ENCODE measurements at places on chromosomes 11 and 22.
A peak's percentile ranks its signal among the peaks of the same experiment; 100 is the strongest.

- peak; percentile 64 for DNase-seq
Observed at GRCh38 chr11:77547863-77548551, 41.7 kb upstream of the AQP11 start.

DNA sequence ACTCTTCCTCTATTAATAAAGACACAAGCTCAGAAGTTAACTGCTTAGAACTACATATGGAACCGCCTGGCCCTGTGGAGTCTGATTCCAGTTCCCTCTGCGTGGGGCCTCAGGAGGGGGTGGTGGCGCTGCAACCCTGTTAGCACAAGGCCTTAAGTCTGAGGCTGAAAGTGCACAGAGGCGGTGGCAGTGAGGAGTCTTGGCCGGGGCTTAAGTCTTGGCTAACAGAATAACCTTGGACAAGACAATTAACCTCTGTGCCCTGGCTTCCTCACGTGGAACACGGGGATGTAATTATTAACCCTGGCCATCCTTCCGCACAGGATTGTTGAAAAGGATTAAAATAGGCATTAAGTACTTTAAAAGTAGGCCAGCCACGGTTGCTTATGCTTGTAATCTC lies 191.5 kb downstream of the CEP164 start:
- no peak for DNase-seq

DNA sequence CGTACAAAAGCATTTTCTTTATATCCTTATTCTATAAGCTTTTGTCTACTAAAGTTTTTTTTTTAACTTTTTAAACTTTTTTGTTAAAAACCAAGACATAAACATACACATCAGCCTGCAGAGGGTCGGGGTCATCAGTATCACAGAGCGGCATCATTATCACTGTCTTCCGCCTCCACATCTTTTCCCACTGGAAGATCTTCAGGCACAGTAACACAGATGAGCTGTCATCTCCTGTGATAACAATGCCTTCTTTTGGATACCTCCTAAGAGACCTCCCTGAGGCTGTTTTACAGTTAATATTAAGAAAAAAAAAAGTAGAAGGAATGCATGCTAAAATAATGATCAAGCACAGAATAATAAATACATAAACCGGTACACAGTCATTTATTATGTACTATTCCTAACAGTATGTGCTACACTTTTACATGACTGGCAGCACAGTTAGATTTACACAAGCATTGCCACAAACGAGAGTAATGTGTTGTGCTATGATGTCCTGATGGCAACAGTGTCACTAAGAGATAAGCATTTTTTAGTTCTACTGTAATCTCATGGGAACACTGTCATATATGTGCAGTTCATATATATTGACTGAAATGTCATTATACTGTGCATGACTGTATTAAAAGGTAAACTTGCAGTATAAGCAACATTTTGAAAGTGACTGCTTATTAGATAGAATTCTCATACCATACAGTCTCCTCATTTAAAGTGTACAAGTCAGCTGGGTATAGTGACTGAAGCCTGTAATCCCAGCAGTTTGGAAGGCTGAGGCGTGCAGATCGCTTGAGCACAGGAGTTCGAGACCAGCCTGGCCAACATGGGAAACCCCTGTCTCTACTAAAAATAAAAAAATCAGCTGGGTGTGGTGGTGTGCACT lies 58.6 kb downstream of the KDM2A start:
- no peak for DNase-seq

GRCh38 chr22:46976598-46976997 lies 214.1 kb downstream of the TBC1D22A start:
- DNase-seq: no peak

- DNase-seq: no peak
Observed at GRCh38 chr11:35938231-35938630, 5.6 kb upstream of the LDLRAD3 start.

DNA sequence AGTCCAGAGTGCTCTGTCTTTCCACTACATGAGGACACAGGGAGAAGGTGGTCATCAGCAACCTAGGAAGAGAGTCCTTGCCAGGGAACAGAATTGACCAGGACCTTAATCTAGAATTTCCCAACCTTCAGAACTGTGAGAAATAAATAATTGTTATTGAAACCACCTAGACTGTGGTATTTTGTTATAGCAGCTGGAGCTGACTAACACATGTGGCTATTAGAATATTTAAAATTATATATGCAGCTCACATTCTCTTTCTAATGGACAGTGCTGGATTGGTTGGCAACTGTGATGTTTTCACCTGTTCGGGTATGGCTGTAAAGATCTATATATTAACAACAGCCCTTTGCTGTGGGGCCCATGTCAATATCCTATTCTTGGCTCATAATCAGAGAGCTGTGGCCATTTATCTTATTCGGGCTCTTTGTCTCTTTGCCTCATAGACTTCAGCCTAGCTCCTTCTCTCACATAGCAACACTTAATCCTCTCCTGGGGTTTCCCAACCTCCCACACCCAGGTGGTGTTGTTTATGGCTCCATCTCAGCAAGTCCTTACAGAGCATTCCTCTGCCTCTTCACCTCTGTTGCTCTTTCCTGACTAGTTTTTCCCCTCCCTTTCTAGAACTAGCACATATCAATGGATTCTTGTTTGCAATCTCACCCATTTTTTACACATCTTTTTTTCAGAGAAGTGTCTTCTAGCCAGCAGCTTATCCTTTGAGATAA lies 46.4 kb upstream of the AMOTL1 start:
- no peak for DNase-seq

DNA sequence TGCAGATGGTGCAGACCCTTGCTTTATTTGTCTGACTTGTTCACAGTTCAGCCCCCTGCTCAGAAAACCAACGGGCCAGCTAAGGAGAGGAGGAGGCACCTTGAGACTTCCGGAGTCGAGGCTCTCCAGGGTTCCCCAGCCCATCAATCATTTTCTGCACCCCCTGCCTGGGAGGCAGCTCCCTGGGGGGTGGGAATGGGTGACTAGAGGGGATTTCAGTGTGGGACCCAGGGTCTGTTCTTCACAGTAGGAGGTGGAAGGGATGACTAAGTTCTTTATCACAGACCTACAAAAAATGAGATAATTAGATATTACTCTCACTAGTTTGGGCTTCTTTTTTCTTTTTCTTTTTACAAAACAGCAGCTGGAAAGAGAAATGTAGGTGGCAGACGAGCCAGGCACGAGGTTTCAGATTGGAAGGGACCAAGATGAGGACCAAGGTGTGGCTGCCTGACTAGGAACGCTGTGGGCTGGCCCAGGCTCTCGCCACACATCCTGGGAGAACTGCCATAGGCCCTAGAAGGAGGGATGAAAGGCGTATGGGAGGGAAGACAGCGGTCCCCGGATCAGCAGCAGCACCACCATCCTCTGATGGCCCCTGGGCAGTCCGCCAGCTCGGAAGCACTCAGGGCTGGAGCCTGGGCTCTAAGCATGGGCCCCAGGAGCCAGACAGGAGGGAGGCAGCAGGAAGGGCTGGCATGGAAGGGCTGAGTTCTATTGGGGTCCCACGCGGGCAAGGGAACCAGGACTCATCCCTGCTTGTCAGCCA lies 14.2 kb downstream of the TXN2 start:
- DNase-seq: no peak

- DNase-seq: no peak
Observed at GRCh38 chr11:83659466-83659865, 373.3 kb upstream of the CCDC90B start.
